A549 treated with CORT108297 at 1 μM for 4 hours (cell line): ENCODE measurements at places on chromosomes 2 and 18. TPM values are rescaled to one million over a fixed set of nuclear protein-coding genes. Genes with fewer than 3 reads are reported as not detected.

The HOXD13 gene
- 0.16 to 0.27 TPM (median 0.23 TPM) in 5 replicates for total RNA-seq

The CTAGE1 gene
- 0.05 TPM in 1 of 5 replicates, not detected in the others for total RNA-seq

The TMEM169 gene
- 0.18 to 0.42 TPM (median 0.34 TPM) in 5 replicates for total RNA-seq

The ANKRD30BL gene
- total RNA-seq: not detected in 5 replicates

The DSC2 gene
- 0.94 to 1.6 TPM (median 1.2 TPM) in 5 replicates for total RNA-seq

The PHOSPHO2 gene
- 2.6 to 3.4 TPM (median 3.0 TPM) in 5 replicates for total RNA-seq

The ABHD1 gene
- total RNA-seq: 1.2 to 1.8 TPM (median 1.3 TPM) in 5 replicates
